Dermis microvascular lymphatic vessel endothelial cell (primary cell): ENCODE measurements at places on chromosomes 7 and 10. TPM values are rescaled to one million over a fixed set of nuclear protein-coding genes. Genes with fewer than 3 reads are reported as not detected.

Gene SAP25
- total RNA-seq = 0.13 TPM in 1 of 2 replicates, not detected in the other

DNA sequence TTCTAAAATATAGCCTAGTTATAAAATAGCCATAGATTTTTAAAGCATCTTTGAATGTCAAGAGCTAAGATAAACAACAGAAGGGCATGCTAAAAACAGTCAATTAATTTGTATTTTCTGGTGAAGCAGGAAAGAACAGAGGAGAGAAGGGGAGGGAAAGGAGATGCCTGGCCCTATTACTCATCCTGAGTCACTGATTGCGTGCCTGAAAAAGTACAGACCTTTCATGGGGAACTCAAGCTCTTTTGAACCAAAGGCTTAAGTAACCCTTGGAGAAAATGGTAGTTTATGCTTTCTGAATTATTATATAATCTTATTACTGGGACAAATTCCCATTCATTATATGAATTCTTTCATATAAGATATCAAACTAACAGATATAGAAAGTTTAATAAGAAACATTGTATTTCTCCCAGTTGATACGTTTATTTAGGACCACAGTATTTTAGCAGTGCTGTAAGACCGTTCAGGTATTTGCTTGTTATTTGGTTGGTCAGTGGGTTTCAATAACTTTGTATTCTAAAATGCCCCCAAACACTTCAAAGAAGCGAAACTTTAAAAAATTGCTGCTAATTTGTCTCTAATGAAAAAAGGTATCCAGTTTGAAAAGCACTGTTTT lies 151.3 kb downstream of the HGF start:
- DNase-seq = no peak

DNA sequence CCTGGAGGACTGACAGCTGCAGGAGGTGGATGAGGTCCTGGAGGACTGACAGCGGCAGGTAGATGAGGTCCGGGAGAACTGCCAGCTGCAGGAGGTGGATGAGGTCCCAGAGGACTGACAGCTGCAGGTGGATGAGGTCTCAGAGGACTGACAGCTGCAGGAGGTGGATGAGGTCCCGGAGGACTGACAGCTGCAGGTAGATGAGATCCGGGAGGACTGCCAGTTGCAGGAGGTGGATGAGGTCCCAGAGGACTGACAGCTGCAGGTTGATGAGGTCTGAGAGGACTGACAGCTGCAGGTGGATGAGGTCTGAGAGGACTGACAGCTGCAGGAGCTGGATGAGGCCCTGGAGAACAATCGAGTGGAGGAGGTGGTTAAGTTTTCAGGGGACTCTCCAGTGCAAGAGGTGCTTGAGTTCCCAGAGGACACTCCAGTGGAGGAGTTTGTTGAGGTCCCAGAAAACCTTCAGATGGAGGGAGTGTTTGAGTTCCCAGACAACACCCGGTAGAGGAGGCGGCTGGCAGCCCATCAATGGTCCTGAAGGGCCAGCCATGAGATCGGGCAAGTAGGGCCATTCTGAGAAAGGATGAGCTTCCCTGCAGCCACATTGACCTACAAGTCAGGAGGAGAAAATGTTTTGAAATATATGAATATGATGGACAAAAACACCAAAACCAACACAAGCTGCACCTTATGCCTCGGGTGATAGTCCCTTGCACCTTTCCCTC lies 4.7 kb upstream of the EIF5AL1 start:
- DNase-seq = no peak

DNA sequence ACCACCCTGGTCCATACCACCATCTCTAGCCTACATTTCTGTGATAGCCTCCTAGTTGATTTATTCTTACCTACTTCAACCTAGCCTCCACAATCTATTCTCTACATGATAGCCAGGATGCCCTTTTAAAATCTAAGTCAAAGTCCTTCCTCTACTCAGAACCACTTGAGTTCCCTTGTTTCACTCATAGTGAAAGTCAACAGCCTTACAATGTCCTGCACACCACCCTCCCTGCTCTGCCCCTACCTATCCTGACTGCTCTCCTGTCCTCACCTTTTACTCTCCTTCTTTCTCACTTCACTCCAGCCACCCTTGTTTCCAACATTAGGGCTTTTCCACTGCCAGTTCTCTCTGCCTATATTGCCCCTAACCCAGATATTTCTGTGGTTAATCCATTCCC lies 146.7 kb downstream of the GRM3 start:
- DNase-seq = no peak

Gene LRRC4
- total RNA-seq = 0.77 and 0.89 TPM in 2 replicates

DNA sequence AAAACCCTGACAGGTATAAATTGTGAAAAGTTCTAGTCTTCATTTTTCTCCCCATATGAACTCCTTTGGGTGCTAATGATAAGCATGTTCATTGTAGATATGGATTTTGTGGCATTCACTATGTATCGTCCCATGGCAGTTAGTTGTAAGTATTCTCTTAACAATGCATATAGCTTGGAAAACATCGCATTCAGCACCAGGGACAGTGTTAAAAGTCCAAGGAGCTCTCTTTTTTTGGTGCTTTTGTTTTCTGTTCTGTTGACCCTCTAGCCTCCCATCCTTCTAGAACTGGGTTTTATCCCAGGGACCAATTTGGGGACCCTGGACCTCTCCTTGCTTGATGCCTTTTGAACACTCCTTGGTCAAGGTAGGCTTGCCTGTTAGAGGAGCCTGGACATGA lies 37.7 kb downstream of the INSYN2A start:
- DNase-seq = no peak

Gene OR2A42
- not detected in 2 replicates for total RNA-seq

DNA sequence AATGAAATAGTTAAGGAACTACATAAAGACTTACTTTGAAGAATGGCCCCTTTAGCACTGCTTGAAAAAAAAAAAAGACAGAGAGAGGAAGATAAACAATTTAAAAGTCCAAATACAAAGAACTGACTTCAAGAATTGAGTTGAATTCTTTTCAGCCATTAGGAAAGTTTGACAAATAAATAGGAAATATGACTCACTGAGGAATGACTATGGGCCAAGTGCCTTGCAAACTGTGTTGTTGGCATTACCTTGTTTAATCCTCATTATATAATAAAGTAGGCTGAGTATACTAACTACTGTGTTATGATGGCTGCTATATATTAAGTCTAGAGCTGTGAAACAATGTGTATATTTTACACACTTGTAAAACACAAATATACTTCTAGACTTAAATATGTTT lies 151.1 kb downstream of the ELMO1 start:
- DNase-seq = peak; percentile 68
